ENCODE measurements at places on chromosomes 4 and X. TPM values are rescaled to one million over a fixed set of nuclear protein-coding genes. Genes with fewer than 3 reads are reported as not detected.

Gene JCHAIN
- total RNA-seq = not detected

Gene ASB5
- not detected for total RNA-seq

Gene CSN1S1
- total RNA-seq = not detected

Gene GAGE2A
- not detected for total RNA-seq

- no peak for DNase-seq
Measured at GRCh38 chr4:137890812-137891211, 351.3 kb downstream of the SLC7A11 start.

DNA sequence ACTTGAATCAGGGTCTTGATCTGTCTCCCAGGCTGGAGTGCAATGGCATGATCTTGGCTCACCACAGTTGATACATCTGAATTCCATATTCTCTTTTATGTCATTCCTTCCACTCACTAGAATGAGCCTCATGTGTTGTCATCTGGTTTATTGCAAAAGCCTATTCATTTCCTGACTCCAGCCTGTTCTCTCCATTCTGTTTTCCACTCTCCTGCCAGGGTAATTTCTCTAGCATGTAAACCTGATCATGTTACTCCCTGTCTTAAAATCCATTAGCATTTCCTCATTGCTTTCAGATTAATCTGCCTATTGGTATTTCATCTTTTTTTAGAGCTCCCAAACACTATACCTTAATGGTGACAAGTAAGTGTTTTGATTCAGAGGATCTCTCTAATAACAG is 4.3 kb upstream of the DDX60L start:
- peak; percentile 32 for DNase-seq

DNA sequence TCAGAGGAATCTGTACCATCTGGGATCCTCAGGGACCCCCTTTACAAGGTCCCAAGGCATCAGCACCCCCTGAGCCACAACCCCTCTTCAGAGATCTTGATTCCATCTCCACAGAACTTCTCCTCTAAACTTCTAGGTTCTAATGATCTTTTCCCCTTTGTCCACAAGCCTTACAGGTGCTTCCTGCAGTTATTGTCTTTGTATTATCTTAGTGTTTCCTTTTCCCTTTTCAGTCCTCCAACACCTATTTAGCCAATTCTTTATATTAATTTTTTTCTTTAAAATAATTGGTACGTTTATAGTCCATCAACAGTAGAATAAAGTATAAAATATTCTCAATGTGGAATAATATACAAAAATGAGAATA is 35.2 kb upstream of the FAM241A start:
- DNase-seq = no peak

DNA sequence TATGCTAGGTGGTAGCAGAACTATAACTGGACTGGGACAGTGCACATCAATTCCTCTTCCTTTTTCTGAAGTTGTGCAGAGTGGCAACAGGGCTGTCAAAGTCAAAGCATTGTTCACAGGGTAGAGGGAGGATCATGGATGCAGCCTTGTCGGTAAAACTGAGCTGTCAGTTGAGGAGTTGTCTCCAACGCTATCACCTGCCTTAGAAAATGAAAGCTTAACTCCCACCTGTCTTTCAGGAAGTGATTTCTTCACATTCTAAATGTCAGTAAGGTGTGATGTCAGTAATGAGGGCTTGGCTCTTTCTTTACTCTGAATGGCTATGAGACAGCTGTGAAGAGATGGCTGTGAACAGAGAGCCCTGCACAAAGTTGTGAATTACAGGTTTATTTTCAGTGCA is 66.4 kb upstream of the BANK1 start:
- no peak for DNase-seq

DNA sequence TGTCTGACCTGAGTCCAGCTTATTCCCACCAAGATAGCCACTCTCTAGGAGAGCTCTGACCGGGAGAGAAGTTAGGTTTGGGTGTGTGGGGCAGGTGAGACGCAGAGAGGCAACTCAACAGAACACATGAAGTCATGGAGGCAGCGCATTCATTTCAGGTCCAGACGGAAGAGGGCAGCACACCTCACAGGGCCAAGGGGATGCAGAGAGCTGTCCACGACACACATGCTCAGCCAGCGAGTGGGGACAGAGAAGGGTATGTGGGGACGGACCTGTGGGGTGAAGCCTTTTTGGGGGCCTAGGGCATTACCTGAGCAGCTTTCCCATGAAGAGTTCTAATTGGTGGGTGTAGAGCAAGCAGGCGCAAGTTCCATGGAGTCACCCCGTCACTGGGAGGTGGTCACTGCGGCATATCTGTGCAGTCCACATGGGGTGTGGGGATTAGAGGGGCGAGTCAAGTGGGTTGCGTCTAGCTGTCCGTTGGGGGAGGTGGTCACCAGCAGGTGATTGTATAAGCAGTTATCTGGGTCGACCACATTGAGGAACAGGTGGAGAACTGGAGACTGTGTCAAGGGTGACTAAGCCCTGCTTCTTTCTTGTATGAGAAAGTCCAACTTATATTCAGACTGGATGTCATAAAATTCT is 24.3 kb upstream of the UXT start:
- DNase-seq = no peak

DNA sequence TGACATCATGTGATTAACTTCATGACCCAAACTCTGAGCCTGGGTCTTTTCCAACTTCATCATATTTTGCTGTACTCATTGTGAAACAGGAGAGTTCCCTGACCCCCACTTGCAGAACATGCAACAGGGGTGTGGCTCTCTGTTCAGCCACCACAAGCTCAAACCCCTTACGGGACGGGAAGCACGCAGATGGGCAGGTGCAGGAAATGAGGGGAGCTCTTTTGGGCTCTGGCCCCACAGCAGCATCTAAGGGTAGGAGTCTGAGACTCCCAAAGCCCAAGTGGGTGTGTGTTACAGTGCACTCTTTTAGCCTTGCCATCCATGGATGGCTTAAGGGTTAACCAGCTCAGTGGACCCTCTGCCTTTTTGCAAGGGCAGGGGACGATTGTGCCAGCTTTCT is 599.5 kb upstream of the SMIM31 start:
- no peak for DNase-seq

DNA sequence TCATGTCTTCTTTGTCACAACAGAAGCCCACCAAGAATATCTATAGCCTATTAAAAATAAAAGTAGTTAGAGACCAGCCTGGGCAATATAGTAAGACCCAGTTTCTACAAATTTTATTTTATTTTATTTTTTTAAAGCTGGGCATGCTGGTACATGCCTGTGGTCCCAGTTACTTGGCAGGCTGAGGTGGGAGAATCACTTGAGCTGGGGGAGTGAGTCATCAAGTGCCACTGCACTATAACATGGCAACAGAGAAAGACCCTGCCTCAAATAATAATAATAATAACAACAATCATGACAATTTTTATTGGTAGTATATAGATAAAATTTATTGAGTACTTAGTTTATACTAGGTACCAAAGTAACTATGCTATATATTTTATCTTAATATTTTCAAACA is 93.0 kb upstream of the NPFFR2 start:
- DNase-seq = peak; percentile 24
